RPMI8226 (cell line): ENCODE measurements at places on chromosomes 5 and 9.

GRCh38 chr5:77409870-77410621 lies 82.1 kb downstream of the WDR41 start:
- DNase-seq, result peak; percentile 9

GRCh38 chr9:86406366-86406765 lies 52.2 kb upstream of the TUT7 start:
- DNase-seq, result no peak

GRCh38 chr5:81265101-81265500 lies 32.0 kb downstream of the CKMT2 start:
- no peak for DNase-seq

DNA sequence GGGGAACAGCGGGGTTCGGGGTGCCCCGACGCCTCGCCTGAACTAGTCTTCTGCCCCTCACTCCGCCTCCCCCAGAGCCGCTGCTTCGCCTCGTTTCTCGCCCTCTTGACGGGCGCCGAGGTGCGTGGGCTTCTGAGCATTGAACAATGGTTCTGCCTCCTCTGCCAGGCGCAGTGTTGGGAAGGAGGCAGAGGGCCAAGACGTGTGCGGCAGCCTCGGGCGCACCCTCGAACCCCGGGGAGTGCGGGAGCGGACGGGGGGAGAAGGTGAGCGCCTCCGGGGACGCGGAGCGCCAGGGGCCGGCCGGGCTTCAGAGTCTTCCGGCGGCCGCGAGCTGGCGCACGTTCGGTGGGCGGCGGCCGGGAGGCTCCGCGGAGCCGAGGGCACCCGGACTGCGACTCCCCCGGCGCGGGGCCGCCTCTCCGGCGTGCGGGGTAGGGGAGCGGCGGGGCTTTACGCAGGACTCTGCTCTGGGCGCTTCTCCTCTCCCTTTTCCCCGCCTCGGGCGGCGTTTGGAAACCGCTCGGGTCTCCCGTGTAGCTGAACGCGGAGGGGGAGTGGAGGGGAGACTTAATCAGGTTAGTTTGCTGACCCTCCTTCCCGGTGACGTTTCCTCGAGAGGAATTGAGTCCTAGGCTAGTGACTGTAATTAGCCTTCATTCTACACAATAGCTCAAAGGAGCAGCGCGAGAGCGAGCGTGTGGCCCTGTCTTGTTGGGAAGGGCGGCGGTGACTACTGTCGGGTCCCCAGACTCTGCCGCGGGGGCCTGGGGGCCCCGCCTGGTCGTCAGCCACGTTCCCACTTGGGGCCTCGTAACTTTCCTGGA lies 1.1 kb downstream of the VLDLR start:
- peak; percentile 8 for DNase-seq

DNA sequence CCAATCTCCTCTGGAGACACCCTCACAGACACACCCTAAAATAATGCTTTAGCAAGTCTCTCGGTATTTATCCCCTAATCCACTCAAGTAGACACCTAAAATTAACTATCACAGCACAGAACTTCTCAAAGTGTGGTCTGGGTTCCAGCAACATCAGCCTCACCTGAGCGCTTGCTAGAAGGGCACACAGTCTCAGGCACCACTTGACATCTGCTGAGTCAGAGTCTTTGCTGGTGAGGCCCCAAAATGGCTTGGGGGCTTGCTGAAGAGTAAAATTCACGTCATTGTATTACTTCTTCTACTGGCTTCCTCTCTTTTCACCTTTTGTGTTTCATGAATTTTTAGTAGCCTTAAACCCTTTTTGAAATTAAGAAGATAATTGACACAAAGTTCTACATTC lies 9.0 kb downstream of the FOXB2 start:
- DNase-seq, result no peak

- DNase-seq, result no peak
Measured at GRCh38 chr5:68290260-68290674, 74.7 kb downstream of the PIK3R1 start.

DNA sequence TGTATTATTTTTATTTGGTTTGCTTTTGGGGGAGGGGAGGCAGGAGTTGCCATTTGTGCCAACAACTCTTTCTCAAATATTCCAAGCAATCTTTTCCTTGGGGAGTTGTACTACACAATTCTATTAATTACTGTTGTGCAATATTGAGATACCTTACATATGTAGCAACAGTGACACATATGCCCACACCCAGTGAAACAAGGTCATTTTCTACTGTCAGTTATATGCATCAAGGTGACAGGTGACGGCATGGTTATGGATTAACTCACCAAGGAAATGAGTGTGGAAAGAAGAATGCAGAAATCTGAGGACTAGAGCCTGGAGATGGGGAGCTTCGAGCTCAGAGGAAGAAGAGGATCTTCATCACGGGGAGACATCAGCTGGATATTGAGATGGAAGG lies 17.9 kb upstream of the MSMP start:
- no peak for DNase-seq

DNA sequence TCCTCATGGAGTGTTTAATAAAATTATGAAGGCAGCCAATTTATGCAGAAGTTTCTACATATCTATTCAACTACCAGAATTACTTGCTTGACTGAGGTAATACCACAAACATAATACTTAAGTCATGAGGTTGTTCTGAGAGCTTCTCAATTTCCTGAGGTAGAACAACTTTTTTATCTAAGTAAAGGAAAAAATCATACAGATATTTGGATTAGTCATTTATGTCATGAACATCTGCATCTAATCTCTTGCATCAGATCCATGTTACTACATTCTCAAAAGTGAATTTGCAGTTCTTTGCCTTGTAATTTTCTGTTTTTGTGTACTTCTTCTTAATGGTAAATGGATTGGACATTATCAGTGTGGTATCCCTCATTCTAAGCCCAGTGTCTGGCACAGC lies 60.4 kb upstream of the RGMB start:
- no peak for DNase-seq

- no peak for DNase-seq
Measured at GRCh38 chr5:38601133-38601862, 44.9 kb upstream of the LIFR start.

GRCh38 chr5:149133795-149134777 lies 7.2 kb upstream of the ABLIM3 start:
- no peak for DNase-seq

GRCh38 chr9:110933350-110934001 lies 104.8 kb downstream of the LPAR1 start:
- no peak for DNase-seq

DNA sequence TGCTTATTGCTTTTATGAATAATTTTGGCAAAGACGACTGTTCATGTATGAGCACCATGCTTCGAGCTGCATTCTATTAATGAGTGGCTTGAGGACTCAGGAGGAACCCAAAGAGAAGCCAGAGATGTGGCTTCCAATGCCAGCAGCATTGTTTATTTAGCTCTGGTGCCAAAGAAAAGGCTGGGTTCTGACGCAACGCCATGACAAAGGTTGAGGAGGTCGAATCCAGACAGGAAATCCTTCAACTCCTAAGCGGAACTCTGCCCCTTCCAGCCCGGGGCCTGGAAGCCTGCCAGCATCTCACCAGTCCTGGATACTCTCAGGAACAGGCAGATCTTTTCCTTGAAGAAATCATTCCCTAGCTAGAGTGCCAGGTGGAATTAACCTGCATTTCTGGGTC lies 104.4 kb downstream of the ARHGAP26 start:
- no peak for DNase-seq

DNA sequence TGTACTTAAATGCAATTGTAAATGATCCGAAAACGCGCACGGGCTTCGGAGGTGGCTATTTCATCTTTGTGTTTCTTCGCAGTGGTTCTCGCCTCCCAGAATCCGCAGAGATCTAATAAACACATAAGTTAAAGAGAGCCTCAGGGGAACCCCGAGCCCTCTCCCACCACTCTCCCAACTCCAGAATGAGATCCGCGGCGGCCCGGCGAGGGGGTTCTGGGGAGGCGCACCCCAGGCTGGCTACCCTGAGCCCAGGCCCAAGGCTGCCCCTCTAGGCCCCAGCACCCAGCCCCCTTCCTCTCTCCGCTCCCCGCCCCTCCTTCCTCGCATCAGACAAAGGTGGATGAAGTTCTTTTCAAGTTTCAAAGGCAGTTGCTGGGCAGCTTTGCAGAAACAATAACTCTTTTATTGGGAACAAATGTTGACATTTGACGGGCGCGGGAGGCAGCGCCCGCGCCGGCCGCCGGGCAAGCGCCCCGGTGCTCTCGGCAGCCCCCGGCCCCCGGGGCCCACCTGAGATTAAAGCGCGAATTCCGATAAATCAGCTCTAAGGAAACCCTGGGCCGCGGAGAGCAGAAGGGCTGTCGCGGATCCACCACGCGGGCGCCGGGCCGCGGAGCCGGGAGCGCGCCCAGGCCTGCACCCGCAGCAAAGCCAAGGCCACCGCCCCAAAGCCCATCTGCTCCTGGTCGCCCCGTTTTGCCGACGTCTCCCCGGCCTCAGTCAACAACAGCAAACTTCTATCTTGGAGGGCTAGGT lies 8.4 kb downstream of the IRX2 start:
- DNase-seq, result no peak

GRCh38 chr9:132184124-132184523 lies 22.3 kb downstream of the NTNG2 start:
- no peak for DNase-seq

GRCh38 chr5:75509956-75510355 lies 1.5 kb downstream of the CERT1 start:
- DNase-seq, result no peak

GRCh38 chr5:4405614-4406219 lies 734.4 kb upstream of the ADAMTS16 start:
- no peak for DNase-seq

DNA sequence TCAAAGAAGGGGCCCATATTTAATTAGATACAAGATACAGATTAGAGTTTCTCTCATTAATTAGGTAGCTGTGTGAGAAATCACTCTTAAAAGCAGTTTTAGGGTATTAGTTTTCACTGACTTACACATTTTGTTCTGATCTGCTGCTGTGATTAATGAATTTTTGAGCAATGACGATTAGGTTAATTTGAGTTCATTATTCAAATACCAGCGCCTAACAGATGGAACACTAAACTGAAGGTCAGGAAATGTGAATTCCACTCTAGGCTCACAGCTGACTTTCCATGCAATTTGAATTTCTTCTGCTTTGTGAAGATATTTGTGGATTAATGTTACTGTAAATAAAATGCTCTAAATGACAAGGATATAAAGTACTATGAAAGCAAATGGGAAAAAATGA lies 380.6 kb downstream of the ADGRV1 start:
- no peak for DNase-seq

GRCh38 chr9:100104314-100104713 lies 5.3 kb downstream of the INVS start:
- DNase-seq, result no peak
